ENCODE measurements at places on chromosomes 1 and 21.

- no peak for DNase-seq
These were observed 170.6 kb upstream of the ARHGEF16 start for GRCh38 chr1:3283849-3284248.

DNA sequence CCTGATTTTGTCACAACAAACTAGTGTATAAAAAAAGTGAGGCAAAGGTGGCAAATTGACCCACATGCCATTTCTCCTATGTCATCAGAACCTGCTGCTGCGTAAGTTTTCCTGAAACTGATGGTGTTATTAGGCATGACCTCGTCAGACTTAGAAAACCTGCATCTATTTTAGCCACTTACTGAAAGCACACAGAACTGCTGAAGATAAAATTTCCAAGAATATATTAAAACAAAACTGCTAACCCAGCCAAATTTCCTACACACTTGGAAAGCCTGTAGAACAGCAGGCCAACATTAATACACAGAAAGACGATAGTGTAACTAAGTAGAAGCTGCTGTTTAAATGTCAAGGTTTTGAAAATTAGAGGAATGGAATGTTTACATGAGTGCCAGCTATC is 674.5 kb upstream of the CXADR start:
- no peak for DNase-seq

- no peak for DNase-seq
These were observed 503.5 kb downstream of the LTN1 start for GRCh38 chr21:28489162-28489561.

DNA sequence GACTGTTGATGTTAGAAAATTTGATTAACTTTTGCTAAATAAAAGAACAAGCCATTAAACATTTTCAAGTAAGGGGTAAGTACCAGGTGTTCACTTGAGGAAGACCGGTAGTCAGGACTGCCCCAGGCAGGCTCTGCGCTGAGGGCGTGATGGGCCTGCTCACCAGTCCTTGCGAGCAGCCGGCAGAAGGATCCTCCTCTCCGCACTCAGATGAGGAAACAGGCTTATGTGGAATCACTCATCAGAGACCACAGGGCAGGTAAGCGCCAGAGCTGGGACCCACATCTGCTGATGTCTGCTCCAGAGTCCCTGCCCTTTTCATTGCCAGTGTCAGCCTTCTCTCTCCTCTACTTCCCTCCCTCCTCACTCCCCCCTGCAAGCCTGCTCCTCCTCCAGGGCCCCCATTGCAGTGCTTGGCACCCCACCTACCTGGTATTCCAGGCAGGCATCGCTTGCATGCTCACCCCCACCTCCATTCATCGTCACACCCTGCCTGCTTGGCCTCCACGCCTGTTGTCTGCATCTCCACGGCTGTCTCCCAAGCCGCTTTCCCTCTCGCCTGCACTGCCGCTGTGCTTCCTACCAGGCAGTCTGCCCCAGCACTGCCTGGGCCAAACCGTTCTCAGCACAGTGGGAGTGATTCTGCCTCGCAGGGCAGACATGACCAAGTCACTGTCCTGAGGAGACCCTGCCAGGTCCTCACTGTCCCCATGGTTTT is 24.7 kb upstream of the KDM4A start:
- DNase-seq: no peak

DNA sequence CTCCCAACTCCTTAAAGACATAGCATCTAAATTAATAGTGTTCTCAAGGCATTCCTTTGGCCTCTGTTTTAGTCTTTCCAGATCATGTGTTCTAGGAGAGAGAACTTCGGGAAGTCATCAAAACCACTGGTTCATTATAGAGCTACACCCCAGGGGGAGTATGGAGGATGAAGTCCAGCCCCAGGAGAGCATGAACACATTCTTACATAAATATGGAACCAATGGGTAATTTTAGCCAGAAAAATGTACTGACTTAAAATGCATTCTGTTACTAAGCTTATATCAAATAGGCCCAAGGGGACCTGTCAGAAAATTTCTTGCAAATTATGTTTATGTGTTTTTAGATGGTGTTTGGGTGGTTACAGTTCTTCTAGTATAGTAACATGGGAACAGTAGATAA is 165.2 kb downstream of the NTMT2 start:
- DNase-seq: no peak

- DNase-seq: no peak
These were observed 24.2 kb downstream of the PDE9A start for GRCh38 chr21:42677339-42678321.

DNA sequence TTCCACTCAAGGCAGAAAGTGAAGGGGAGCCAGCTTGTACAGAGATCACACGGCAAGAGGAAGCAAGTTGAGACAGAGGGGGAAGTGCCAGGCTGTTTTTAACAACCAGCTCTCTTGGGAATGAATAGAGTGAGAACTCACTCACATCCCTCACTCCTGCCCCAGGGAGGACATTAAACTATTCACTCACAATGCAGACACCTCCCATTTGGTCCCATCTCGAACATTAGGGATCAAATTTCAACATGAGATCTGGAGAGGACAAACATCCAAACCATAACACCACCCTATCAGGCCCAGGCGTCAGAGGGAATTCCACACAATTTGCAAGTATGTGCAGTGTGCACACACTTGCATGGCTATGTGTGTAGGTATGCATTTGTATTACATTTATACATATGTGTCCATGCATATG is 62.7 kb downstream of the DMAP1 start:
- DNase-seq: no peak

- no peak for DNase-seq
These were observed 23.3 kb downstream of the IGFN1 start for GRCh38 chr1:201213926-201214325.

GRCh38 chr1:150804671-150805070 is 3.4 kb downstream of the CTSK start:
- DNase-seq: no peak

DNA sequence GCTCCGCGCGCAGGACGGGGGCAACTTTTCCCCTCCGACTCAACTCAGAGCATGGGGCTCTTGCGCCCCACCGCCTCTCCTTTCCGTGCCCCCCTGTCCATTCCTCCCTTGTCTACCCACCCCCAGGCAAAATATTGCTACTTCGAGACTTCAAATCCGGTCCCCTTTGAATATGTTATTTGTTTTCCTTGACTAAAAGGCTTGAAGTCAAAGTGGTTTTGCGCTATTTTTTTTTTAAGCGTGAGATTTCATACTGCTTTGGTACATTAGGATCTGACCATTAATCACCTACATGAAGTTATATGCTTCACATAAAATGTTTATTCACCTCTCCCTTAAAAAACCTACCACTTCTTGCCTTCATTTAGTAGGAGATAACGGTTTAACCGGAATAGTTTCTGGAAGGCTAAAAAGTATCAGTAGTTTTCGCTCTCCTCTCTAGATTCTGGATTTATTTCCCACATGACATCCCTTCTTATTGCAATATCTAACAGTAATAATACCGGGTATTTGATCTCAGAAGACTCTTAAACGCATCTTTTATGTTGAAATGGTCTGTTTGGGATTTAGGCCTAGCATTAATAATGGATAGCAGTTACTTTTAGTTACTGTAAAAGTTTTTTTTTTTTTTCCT is 1.6 kb downstream of the NFIA start:
- no peak for DNase-seq

DNA sequence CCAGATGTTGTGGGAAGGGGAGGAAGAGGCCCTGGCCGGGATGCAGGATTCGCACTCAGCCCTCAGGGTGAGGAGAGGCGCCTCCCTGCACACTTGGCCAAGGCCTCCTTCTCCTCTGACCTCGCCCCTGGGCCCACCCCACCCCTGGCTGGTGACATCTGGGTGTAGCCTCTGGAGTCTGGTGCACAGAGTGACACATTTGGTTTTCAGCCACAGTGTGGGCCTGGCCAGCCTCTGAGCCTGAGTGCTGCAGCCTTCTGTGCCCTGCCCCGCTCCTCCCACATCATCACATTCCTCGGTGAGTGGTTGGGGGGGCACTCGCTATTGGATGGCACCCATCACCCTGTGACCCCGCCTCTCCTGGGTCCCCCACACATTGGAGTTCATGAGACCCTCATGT is 45.8 kb downstream of the PRDM16 start:
- DNase-seq: no peak

- no peak for DNase-seq
These were observed 8.0 kb downstream of the ELOA start for GRCh38 chr1:23751050-23751814.

DNA sequence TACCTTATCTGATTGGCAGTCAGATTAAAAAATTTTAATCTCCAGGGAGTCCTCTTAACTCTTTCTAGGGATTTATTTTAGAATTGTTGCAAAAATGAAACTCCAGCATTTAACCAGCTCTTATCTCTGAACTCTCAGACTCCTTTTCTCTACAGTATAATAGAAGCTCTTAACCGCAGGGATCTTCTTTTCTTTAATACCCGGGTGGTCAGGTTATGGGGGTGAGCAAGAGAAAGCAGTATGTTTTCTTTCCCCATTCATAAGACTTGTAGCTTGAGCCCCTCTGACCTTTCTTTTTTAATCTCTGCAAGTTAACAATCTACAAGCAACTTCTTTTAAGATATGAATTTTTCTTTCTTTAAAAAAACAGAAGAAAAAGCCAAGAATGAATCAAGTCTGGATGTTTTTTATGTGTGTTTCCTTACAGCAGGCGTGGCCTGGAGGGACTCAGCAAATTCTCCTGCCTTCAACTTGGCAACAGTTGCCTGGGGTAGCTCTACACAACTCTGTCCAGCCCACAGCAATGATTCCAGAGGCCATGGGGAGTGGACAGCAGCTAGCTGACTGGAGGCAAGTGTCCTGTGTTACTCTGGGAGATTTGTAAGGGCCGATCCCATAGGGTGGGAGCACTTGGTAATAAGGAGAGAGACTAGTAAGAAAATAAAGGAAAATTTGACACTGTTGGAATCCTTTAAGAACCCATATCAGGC is 13.4 kb upstream of the OLFML3 start:
- DNase-seq: no peak

GRCh38 chr21:26067836-26068594 is 102.6 kb downstream of the APP start:
- no peak for DNase-seq

DNA sequence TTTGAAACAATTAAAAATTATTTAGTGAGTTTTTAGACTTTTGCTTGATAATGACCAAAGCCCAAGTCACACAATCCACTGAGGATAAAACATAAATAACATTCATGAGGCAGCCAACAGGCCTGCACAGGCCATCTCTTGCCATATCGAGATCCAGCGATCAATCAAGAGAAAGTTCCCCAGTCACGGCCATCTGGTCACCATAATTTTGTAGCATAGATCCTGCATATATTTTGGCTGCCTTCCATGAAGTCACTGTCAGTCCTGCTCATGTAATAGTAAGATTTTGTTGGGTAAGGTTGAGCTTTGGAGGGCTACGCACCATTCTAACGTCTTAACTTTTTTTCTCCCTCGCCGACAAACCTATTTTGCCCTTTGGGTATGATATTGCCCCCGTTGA is 17.5 kb downstream of the KPNA6 start:
- no peak for DNase-seq
